ENCODE measurements at places on chromosomes 7 and 10.

DNA sequence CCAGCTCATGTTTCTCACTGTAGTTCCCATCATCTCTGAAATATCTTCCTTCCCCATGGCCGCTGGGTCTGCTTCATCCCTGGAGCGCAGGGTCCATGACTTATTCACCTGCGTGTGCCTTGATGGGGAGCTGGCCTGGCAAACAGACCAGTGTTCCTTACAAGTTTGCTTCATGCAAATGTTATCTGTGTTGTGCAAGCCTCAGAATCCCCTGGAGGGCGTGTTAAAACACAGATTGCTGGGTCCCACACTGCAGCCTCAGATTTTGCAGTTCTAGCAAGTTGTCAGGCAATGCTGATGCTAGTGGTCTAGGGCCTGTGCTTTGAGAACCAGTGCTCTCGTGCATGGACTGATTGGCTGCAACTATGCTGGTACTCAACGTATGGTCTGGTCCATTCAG lies 7.2 kb upstream of the DMBT1 start:
- no peak overlapping the region for H3K27ac ChIP-seq
- no peaks in the 10 kb centered on the region for H3K27me3 ChIP-seq
- H3K4me1 ChIP-seq: no peaks in the 10 kb centered on the region
- no peak for DNase-seq
- H3K36me3 ChIP-seq: no peaks in the 10 kb centered on the region

DNA sequence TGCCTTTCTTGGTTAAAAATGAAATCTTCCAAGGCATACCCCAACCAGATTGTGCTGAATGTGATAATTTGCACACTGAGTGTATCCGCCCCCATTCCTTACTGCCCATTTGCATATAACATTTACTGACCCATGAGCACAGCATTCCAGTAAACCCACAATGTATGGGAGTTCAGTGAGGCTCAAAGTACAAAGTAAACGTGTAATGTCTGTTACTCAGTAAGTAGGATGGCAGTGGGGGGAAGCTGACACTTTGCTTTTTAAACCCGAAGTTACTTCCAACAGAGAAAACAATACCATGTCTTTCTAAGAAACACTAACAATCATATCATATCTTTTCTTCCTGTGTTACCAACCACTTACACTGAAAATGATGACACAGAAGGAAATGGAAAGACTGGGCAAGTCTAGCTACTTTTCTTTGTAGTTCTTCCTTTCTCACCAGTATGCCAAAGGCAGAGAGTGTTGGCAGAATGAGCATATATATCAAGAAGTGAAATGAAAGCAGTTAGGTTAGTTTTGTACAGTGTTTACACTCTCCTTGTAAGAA lies 27.1 kb upstream of the SOSTDC1 start:
- H3K36me3 ChIP-seq: no peaks in the 10 kb centered on the region
- H3K27me3 ChIP-seq: no peaks in the 10 kb centered on the region
- H3K27ac ChIP-seq: no peak overlapping the region
- DNase-seq: no peak

DNA sequence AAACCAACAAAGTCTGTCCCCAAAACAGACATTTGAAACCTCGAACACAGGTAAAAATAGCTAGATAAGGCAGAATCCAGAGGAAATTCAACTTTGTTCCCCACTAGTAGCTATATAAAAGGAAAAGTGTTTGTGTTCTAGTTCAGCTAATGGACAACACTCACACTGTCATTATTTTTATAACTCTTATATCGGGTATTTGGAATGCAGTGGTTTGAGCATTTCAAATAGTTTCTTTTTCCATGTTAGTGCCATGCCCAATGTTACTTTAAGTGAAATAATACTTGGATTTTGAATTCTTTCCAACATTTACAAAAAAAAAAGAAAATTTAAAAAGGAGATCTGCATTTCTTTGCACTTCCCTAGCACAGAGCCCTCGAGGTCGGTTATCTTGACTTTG lies 213.6 kb downstream of the DOCK4 start:
- no peaks in the 10 kb centered on the region for H3K36me3 ChIP-seq
- H3K4me3 ChIP-seq: no peak overlapping the region
- no peaks in the 10 kb centered on the region for H3K27me3 ChIP-seq
- DNase-seq: no peak
- H3K4me1 ChIP-seq: no peaks in the 10 kb centered on the region

- no peaks in the 10 kb centered on the region for H3K27me3 ChIP-seq
- no peaks in the 10 kb centered on the region for H3K36me3 ChIP-seq
- H3K4me3 ChIP-seq: no peak overlapping the region
- H3K27ac ChIP-seq: no peak overlapping the region
Observed at GRCh38 chr10:111968647-111969046, 214.9 kb downstream of the GPAM start.

DNA sequence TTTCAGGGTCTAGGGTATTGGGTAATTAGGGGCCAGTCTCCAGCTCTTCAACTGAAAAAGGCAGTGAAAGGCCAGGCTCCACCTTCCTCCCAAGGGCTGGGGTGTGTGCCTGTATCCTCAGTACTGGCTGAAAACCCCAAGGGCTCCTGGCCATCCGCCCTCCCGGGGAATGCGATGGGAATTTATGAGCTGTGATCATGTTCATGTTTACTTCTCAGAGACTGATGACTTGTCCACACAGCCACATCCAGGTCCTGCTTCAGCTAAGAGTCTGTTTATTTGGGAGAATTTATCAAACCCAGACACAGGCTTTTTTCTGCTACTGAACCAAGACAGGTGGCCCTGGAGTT lies 91.7 kb downstream of the CCDC3 start:
- H3K4me3 ChIP-seq: no peak overlapping the region
- no peaks in the 10 kb centered on the region for H3K4me1 ChIP-seq

DNA sequence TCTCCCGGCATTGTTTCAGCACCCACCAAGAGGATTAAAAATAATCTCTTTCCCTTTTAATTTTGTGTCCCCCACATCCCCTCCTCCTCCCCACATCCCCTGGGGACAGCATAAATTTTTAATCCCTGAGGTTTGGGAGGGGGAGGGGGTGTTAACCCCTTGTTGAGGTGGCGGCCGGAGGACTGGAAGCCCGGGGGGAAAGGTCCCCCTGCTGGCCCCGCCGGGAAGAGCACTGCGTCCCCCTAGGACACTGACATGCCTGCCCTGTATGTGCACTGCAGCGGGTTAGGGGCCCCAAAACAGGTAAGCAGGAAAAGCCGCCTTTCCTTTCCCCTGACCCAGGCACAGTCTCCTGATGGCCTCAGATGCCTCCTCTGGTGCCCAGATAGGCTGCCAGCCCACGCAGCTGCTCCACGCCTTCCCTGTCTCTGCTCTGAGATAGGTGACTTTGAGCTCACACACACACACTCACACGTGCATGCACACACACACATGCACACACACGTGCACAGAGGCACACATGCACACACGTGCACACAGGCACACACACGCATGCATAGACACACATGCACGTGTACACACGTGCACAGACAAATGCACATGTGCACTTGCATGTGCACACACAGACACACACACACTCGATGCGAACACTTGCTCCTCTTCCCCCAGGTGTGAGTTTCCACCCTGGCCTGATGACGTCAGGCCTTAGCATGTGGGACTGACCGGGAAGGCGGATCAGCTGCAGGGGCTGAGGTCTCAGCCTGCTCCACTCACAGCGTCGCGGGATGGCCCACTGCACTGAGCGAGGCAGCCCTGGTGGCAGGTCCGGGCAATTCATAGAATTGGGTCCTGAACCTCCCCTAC lies 12.3 kb downstream of the CNPY1 start:
- peak overlapping the region; percentile 34 for H3K4me3 ChIP-seq
- DNase-seq: no peak
